ENCODE measurements at places on chromosomes 3 and 15. TPM values are rescaled to one million over a fixed set of nuclear protein-coding genes. Genes with fewer than 3 reads are reported as not detected.

NPAP1 gene
- total RNA-seq, result not detected

ACTRT3 gene
- total RNA-seq, result 2.8 TPM

AADACL2 gene
- not detected for total RNA-seq

CD47 gene
- 74.2 TPM for total RNA-seq

SEMA3G gene
- total RNA-seq, result 1.9 TPM

BUB1B gene
- 1.8 TPM for total RNA-seq

PATL2 gene
- 0.19 TPM for total RNA-seq
